H4 (cell line): ENCODE measurements at places on chromosomes 12 and 14.

- no peak for DNase-seq
Observed at GRCh38 chr14:90678420-90678819, 137.8 kb downstream of the TTC7B start.

- no peak for DNase-seq
Observed at GRCh38 chr14:47195582-47195981, 479.8 kb downstream of the MDGA2 start.

DNA sequence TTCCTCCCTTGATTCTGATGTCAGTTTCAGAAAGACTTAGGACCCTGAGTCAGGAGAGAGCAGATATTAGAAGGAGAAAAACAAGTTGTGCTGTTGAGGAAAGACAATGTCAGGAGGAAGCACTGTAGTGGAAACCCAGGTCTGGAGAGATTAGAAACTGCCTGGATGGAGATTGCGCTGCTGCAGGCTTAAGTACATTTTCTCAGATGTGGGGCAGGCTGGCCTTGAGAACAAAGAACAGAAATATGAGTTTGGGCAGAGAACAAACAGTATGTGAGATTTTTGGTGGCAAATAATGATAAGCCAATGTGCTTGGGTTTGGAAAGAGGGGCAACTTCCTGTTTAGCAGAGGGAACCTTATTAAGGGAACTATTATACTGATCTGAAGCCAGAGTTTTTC lies 74.3 kb upstream of the PRMT8 start:
- no peak for DNase-seq

DNA sequence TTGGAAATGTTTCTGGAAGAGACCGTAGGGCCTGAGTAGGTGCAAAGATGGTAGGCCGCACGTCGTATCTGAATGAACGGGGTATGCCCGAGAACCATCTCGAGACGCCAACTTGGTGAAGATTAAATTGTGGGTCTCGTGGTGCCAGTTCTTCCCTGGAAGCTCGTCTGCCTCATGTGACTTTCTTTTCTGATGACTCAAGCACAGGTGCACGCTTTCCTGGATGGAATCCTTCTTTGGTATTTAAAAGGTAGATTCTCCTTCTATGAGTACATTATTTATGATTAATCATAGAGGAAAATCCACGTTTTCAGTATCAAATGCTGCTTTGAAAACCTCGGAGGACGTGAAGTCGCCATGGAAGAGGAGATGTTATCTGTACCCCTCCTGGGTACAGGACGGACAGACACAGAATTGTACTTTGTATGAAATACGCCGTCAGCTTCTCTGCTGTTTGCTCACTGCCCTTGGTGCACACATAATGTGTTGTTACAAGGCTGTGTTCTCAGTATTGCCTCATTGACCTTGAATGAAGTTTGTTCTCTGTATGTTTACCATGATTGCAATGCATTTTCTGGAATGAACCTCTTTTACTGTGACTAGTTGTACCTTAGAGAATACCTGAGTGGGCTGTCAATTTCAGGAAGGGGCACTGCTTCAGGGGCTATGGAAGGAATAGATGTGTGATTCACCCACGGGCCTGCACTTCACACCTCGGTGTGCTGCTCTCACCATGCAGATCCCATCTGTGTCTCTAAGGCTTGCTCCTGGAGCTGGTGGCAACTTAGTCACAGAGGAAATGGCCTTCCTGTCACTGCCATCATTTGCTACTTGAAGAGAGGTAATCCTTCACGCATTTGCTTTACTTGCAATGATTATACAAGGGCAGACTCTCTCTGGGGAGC lies 137.3 kb upstream of the RTL1 start:
- DNase-seq = no peak
